Esophagus squamous epithelium (tissue), 5 donors: ENCODE measurements at places on chromosomes 13 and 19. TPM values are rescaled to one million over a fixed set of nuclear protein-coding genes. Genes with fewer than 3 reads are reported as not detected.

GRCh38 chr19:6730153-6730804, 7.1 kb downstream of the GPR108 start:
- DNase-seq = no peak

DNA sequence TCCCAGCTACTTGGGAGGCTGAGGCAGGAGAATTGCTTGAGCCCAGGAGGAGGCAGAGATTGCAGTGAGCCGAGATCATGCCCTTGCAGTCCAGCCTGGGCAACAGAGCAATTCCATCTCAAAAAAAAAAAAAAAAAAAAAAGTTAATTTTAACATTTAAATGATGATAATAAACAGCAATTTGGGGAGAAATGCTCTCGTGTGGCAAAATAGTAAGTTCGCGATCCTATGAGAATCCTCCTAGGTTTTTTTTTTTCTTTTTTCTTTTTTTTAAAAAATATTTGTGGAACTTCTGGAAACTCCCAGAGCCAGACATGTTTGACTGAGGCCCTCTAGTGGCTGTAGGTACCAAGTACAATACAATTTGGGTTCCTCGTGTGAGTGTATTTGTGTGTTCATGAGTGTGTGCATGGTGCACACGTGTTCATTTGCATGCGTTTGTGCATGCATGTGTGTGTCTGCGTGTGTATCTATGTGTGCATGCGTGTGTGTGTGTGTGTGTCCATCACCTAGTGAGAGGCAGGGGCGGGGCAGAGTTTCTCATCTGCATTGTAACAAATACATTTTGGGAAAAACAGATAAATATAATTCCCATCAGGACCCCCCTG, 31.2 kb downstream of the TMPRSS9 start:
- no peak for DNase-seq

DNA sequence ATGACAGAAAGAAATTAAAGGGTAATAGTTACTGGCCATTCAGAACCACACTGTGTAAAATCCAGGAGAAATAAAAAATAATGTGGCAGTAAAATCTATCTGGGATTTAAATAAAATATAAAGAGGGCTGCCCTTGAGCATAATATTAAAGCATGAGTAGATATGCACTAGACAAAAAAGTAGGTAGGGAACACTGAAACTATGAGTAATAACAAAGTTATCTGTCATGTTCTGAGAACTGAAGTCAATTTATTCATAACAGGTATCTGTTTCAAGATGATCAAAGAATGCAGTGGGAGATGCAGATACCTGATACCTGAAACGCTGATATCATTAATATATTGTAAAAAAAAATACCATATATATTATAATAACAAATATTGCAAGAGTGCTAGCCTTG, 1672.0 kb downstream of the SLITRK5 start:
- DNase-seq = no peak

DNA sequence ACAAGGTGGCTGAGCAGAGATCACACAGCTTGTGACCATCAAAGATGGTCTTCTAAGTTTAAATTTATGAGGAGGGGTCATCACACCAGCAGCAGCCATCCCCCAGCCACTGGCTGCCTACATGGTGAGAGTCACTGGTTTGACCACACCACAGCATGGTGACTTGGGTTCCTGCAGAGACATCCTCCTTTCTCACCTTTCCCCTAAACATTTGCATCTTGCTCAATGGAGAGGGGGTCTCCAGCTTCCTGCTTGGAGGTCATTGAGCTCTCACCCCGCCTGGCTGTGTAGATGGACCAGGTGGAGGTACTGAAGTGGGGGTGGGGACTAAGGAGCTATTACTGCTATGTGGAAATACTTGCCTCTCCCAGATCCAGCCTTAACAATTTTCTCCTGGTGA, 247.6 kb upstream of the ARGLU1 start:
- no peak for DNase-seq

DNA sequence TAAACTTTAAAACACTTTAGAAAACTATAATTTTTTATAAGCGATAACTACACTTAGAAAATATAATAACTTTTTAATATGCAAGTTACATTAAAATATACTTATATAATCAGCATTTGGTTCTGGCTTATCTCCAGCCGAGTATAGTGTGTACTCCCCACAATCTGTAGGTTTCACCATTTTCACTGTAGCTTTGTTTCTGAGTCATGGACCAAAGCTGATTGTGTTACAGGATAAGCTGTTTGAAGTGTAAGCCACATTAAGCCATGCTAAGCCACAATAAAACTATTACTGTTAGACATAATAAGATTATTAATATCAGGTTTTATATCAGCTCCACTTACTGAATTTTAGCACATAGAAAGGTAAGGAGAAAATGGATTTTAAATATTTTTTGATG, 43.8 kb downstream of the CCDC122 start:
- DNase-seq = no peak

DNA sequence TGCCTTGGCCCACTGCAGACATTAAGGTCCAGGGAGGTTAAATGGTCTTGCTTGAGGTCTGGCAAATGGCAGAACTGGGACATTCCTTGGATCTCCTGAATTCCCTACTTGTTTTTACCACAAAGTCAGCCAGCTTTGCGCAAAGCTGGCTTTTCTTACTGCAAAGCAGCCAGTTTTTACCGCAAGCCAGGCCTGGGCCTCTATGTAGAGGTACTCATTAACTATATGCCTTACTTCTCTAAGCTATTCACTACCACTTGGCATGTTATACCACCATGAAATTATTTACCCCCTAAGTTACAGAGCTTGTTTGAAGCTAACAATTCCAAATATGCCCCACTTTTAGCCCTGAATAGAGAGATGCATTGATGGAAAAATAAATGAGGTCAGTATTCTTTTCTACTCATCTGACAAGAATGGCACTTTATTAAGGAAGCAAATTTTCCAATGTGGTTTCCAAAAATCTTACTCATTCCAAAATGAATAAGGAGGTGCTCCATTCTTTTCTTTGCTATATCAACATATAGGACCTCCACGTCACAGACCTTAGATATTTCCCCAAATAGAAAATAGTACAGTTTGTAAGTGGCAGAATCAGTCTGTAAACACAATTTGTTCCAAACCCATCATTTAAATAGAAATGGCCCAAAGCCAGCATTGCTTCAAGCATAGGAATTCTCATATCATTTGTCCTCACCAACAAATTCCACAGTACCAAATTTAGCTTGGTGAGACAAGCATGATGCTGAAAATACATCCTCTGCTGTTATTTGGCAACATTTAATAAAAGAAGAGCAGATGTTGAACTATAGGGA, 143.9 kb upstream of the TSC22D1 start:
- DNase-seq = no peak

PEAK3 gene
- not detected for total RNA-seq

PSG11 gene
- total RNA-seq = not detected
